ENCODE measurements at places on chromosomes 7 and 10.

GRCh38 chr10:70906953-70907636, 18.7 kb upstream of the PCBD1 start:
- DNase-seq = no peak

- no peak for DNase-seq
Measured at GRCh38 chr7:55181762-55182161, 162.9 kb downstream of the EGFR start.

- no peak for DNase-seq
Measured at GRCh38 chr10:74500816-74501215, 325.6 kb upstream of the KAT6B start.

GRCh38 chr7:135976312-135977006, 700 bp downstream of the MTPN start:
- peak; percentile 42 for DNase-seq

- no peak for DNase-seq
Measured at GRCh38 chr10:67098461-67098860, 172.6 kb downstream of the LRRTM3 start.

All from hematopoietic multipotent progenitor cell treated with erythropoietin and hydrocortisone succinate and interleukin-3 and kit ligand, for 15 days (in vitro differentiated cells).